ENCODE measurements at places on chromosomes 5 and 9.

- DNase-seq, result peak; percentile 16
Observed at GRCh38 chr5:79020861-79021561, 35.9 kb upstream of the ARSB start.

GRCh38 chr5:169084775-169085174, 216.2 kb downstream of the SLIT3 start:
- no peak for DNase-seq

GRCh38 chr9:124551472-124552272, 44.5 kb upstream of the NR5A1 start:
- no peak for DNase-seq

DNA sequence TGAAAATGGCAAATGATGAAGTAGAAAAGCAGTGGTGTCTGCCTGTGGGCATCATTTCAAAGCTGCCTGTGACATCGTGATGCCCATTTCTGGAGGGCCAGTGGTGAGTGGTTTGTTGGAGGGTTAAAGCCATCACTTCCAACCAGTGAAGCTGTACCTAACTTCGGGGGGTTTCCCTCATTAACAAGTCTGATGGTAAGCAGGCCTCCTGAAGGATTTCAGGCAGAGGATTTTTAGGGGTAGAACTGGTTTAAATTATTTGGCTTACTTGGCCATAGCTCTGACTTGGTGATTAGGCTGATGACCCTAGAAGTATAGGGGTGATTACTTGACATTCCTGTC, 10.7 kb downstream of the TNFAIP8 start:
- no peak for DNase-seq

DNA sequence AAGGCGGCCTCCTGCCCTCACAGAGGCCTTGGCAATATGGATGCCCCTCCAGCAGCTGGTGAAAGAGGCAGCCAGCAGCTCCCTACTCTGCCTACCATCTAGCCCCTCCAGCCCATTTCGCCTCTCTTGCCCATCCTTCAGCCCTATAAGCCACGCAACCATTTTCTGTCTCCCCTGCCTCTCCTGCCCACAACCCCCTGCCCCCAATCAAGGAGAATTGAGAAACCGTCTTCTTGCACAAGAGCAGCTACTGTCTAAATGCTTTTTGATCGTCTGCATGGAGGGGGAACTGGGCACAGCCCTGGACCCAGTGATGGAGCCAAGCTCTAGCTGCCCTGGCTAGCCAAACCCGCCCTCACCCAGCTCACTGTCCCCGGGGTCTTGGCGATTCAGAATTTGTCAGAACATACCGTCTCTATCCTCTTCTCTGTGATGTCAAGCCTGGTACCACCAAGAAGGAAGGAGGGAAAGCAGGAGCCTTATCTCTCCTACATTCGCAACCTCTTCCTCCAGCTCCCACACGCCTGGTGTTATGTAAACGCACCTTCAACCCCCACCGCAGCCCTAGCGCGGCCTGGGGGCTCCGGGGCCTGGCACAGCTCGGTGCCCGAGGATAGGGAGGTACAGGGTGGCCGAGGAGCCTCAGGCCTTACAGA, 1.2 kb downstream of the SPRY4 start:
- DNase-seq, result no peak

GRCh38 chr5:115774684-115775083, 41.8 kb downstream of the CDO1 start:
- no peak for DNase-seq

- no peak for DNase-seq
Observed at GRCh38 chr9:19895006-19895405, 106.2 kb upstream of the SLC24A2 start.

DNA sequence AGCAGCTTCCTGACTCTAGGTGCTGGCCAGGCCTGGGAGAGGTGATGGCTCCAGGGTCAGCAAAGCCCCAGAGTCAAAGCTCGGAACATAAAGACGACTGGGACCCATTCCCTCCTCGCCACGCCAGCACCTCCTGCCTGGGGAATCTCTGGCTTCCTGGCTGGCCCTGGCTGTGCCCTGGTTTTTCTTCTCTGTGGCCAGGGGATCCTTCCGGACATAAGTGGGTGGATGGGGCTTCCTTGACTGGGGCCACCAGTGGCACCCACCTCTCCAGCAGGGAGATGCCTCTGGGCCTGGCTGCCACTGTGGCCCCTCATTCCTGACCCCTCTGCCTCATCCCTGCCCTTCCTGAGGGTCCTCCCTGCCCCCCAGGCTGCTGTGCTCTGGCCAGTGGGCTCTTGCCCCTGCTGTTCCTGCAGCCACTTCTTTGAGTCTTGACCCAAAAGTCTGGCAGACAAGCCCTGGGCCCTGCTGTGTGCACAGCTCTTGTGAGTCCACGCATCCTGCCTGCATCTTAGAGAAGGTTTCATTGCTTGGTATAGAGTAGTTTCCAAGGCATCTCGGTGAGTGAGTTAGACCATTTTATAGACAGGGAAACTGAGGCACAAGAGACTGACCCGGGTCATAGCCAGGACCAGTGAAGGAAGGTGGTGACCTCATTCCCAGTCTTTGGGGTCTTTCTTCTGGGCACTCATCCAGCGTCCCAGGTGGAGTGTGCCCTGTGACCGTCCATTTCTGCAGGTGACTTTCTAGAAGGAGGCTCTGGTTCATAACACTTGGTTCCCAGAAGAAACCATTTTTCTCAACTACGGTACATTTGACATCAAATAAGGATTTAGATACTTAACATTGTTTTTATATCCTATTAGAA, 17.3 kb upstream of the LPCAT1 start:
- DNase-seq, result no peak

DNA sequence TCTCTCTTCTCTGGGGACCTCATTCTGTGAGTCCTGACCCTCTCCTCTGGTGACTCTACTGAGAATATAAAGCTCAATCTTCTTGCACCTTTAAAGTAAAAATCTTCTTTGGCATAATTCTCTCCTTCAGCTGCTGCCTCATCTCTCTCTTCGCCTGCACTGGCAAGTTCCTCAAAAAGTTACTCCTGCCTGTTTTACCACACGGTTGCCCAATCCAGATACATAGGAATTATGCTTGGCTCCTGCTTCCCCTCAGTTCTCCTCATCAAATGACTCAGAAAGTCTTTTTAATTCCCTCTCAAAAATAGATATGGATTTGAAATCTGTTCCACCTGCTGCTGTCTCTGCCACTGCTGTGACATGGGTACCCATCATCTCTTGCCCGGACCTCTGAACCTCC, 14.4 kb upstream of the HRCT1 start:
- DNase-seq, result no peak

GRCh38 chr5:118919016-118919415, 69.3 kb downstream of the DTWD2 start:
- no peak for DNase-seq

DNA sequence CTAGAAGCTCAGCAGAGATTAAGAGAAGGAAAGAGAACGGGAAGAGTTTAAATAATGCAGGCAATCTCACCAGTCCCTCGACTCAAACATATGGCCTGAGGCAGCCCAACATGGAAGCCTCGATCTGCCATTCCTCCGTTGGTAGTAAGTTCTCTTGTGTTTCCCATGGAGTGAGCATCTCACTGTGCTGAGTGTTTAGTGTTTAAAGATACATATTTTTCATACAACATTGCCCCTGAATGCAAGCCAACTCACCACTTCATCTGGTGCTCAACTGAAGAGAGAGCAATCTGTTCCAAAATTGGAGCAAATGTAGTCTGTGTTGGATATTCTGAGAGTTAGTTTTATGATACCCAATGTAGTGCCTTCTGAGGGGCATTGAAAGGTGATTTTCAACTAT, 171.5 kb upstream of the ATP10B start:
- DNase-seq, result no peak

DNA sequence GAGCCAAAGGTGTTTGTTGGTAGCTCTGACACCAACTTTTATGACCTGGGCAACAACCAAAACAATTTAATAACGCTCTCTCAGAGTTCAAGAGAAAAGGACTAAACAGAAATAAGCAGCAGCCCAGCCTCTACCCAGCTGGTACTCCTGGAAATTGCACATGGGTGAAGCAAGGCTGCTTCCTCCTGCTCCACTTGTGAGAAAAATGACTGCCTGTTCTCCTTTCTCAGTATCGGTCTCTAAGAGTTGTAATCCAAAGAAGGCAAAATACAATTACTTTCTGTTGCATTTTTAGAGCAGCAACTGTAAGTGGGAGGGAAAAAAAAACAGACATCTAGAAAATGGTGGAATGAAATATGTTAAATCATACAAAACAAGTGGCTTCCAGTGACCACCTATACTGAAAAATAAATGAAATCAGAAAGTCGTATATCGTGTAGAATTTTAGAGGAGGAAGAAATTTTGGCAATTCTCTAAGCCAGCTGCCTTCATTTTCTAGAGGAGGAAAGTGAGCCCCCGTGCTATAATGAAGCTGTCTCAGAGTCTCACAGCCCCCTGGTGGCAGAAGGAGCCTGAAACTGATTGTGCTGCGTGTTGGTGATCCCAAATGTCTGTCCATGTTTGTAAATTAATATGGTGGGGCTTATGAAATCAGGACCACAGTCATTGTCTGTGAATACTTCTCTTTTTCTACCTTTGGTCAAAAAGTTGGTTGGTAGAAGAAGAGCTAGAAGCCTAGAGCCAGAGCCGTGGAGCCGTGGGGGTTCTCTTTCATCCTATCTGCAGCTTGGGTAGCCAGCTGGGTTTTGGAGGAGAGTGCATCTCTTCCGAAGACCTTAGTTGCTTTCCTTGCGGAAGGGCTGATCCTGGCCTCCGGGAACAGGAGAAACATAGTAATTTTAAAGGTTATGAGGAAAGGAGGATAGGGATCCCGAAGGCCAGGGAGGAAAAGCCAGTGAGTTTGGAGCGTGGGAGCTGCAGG, 139.9 kb downstream of the PIP5K1B start:
- no peak for DNase-seq

DNA sequence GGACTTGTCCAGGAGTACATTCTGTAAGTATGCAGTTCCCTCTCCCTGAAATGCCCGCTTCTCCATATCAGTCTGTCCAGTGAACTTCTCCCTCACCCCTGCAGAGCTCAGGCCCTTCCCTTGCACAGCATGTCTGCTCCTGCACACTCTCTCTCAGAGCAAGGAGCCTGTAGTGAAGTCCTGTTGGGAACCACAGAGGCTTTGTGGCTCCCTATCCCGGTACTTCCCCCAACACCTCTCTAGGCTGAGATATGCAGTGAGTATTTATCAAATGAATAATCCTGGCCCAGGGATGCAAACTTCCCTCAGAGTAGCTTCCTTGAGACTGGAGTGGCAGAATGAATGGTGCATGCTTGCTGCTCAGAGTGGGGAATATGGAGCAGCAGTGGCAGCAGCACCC, 48.8 kb downstream of the POC5 start:
- DNase-seq, result no peak

DNA sequence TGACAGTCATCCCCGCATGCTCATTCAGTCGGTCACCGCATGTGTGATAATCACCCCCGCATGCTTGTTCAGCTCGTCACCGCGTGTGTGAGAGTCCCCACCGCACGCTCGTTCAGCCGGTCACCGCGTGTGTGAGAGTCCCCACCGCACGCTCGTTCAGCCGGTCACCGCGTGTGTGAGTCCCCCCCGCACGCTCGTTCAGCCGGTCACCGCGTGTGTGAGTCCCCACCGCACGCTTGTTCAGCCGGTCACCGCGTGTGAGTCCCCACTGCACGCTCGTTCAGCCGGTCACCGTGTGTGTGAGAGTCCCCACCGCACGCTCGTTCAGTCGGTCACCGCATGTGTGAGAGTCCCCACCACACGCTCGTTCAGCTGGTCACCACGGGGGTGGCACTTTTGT, 3.5 kb downstream of the TRAF2 start:
- DNase-seq, result no peak
